ENCODE measurements at places on chromosomes 16 and 17.

- DNase-seq = no peak
These were observed 6.8 kb downstream of the PCTP start for GRCh38 chr17:55757659-55758058.

- DNase-seq = no peak
These were observed 110.3 kb downstream of the STX8 start for GRCh38 chr17:9465210-9465921.

- DNase-seq = no peak
These were observed 49.8 kb downstream of the ABCC12 start for GRCh38 chr16:48105976-48106375.

DNA sequence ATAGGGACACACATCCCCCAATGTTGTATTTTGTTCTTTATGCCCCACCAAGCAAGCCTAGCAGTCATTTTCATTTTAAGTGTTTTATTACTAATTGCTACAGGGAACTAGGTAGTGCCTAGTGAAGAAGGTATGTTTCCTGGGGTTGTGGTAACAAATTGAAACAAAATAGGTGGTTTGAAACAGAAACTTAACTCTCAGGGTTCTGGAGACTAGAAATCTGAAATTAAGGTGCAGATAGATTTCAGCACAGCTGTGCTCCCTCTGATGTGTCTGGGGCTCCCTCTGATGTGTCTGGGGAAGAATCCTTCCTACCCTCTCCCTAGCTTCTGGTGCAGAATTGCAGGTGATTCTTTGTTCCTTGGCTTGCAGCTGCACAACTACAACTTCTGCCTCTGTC lies 390.1 kb downstream of the ZFHX3 start:
- no peak for DNase-seq

DNA sequence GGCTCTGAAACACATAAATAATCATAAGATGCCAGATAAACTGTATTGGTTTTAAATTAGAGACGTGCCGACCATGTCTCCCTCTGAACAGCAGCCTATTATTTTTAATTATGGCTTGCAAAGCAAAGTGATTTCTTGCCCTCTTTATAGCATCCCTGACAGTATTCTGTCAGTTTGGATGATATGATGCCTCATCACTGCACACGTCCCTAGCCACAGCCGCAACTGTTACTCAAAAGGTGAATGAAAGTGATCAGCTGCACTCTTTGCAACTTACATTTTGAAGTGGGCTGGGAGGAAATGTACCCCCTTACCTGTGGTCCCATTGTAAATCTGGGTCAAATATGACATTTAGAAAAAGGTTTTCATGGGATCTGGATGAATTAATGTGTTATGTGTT lies 389.9 kb downstream of the MAF start:
- DNase-seq = no peak

DNA sequence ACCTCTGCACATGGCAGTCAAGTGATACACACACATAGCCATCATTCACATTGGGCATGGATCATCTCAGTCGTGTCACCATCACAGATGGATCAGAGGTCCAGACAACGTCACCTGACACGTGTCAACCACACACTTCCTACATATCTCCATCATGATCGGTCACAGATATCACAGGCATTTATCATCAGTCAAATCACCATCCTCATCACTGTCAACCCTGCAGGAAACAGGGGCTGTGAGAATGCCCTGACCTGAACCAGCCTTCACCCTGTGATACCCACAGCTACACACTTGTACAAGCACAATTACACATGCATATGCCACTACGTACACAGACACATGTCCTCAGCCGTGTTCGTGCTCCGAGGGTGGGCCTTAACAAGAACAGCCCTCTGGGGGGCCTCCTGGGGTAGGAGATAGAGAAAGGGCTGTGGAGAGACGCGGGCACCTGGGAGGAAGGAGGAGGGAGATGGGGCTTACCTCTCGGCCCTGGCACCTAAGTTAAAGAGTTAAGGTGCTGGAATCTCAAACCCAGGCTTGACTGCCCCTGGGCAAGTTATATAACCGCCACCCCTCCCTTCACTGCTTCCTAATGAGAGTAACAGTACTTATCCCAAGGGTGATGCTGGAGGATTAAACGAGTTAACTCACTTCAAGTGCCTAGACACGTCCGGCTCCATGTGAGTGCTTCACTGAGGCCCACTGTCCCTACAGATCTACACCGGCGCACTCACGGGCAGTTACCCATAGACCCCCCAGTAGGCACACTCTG lies 1.1 kb downstream of the SLC12A4 start:
- no peak for DNase-seq
